ENCODE measurements at places on chromosomes 2 and 18.

GRCh38 chr18:71079606-71080005 is 790.8 kb downstream of the SOCS6 start:
- no peak for DNase-seq

DNA sequence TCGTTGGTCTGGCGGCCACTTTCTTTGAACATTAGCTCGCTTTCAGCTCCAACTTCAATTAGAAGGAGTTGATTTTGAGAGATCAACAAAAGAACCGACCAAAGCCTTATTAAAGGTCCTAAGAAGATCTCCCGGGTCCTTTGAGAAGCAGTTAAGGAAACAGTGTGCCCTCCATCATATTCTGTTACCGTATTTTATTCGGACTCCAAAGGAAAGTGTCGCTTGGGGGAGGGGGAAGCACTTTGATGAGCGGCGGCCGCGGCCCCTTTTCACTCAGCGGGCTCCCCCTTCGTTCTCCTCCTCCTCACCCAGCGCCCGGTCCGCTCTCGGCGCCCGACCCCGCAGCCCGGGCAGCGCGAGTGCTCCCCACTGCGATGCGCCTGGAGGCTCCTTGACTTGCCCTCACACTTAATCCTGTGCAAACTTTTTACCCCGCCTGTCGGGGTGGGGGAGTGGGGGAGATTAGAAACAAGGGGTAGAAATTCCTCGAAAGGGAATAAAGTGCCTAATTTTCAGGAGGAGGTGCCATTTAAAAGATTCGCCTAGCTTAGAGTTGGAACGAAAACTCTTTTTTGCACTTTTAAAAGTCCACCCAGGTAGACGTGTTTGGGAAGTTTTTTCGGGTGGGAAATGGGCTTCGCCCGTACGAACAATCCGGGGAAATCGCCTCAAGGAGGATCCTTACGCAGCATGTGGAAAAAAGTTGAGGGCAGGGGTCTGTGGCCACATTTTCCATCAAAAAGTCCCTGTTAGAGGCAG is 1.2 kb upstream of the OTX1 start:
- no peak for DNase-seq

DNA sequence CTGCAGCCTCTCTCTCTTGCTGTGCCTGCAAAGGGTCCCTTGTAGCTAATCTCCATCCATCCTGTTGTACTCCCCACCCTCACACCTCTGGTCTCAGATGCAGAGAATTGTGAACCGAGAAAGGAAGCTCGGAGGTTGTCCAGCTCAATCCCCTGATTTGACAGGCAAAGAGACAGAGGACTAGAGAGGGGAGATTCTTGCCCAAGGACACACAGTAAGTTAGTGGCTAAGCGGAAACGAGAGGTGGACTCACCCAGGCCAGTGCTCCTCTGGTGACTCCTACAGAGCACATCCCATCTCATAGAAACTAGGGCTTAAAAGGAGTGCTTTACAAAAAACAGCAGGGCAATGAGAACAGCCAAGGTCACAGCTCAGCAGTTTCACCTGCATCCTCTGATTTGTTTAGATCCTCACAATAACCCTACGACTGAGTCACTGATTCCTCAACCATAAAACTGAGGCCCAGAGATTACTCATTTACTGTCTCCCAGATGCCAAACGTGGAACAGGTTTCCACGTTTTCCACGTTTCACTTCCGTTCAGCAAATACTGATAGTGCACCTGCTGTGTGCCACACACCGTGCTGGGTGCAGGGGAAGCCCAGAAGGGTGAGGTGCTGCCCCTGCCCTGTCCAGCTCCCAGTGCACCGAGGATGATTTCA is 22.1 kb downstream of the EHD3 start:
- no peak for DNase-seq

- DNase-seq: no peak
These were observed 284.6 kb upstream of the CCDC68 start for GRCh38 chr18:55243857-55244256.

GRCh38 chr18:64234321-64234720 is 85.4 kb upstream of the LINC00305 start:
- no peak for DNase-seq

DNA sequence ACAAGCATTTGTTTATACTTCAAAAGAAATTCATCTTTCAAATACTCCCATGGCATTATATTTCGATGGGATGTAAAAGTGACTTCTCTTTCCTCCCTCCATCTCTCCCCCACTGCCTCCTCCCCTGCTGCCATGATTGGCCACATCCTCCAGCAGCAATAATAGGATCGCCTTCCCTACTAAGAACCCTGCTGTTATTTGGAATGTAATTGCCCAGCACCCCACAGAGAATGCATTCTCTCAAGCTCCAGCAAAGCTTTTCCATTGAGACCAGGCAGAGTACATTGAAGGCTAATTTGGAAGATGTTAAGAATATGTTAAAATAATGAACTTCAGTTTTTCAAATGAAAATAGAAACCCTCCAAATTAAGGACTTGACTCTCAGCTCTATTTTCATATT is 375.4 kb upstream of the ACVR2A start:
- no peak for DNase-seq

GRCh38 chr2:66853585-66853984 is 418.7 kb downstream of the MEIS1 start:
- no peak for DNase-seq

GRCh38 chr18:8835521-8835953 is 130.2 kb downstream of the MTCL1 start:
- no peak for DNase-seq

DNA sequence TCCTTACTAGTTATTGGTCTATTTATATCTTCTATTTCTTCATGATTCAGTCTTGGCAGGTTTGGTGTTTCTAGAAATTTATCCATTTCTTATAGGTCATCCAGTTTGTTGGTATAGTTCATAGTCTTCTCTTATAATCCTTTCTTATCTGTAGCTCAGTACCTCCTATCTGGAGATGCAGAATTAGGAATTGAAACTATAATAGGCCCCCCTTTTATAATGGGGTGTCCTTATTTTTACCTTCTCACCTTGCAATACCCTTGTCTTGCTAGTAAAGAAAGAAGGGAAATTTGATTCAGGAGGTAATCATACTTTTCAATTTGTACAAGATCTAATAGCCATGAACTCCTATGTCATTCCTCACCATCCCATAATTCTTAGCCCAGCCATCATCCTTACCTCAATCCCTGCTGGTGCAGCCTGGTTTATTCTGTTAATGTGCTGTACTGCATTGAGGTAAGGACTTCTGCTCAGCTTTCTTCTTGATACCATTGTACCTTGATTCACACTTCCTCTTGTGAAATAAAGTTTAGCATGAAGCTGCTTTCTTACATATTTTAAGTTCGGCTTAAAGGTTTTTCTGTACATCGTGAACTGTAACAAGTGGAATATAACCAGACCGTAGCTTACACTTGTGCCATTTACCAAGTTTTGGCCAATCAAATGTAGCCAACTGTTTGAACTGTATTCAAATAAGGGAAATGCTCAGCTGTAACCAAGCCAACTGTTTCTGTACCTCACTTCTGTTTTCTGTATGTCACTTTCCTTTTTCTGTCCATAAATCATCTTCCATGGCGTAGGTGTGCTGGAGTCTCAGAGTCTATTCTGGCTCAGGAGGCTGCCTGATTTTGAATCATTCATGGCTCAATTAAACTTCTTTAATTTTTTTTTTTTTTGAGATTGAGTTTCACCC is 40.1 kb upstream of the PTH2R start:
- no peak for DNase-seq

DNA sequence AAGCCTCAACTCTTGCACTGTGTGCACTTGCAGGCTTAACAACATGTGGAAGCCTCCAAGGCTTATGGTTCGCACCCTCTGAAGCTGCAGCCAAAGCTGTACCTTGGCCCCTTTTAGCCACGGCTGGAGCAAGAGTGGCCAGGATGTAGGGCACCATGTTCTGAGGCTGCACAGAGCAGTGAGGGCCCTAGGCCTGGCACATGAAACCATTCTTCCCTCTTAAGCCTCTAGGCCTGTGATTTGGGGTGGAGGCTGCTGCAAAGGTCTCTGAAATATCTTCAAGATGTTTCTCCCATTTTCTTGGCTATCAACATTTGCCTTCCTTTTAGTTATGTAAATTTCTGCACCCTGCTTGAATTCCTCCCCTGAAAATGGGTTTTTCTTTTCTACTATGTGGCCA is 161.9 kb upstream of the SPATS2L start:
- DNase-seq: no peak

- no peak for DNase-seq
These were observed 694.5 kb downstream of the ADCYAP1 start for GRCh38 chr18:1599196-1599595.

DNA sequence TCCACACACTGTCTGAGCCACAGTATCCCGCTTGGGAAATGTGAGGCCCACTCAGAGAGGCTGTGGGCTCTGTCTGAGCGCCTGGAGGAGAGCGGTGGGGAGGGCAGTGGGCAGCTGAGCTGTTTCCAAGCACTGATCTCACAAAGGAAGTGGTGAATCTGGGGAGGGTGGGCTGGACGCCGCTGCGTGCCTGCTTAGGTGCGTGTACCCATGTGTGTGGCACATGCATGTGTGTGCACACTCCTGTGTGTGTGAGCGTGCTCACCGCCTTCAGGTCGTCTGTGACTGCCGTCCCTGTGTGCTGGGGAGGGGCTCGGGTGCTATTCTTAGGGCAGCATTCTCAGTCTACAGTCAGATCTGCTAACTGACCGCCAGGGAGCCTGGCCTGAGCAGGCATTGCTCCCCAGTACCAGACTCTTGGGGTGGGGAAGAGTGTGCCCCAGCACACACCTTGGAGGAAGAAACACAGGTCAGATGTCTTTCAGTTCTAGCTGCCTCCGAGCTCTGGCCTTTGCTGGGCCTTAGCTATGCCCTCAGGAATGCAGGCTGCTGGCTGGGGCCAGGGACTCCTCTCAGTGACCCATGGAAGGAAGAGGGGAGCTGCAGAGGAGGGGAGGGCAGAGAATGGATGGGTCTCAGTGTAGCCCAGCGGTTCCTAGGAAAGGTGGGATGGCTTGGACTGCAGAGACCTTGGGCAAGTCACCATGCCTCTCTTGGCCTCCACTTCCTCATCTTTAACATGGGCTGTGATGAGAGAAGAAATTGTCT is 31.4 kb downstream of the KCNIP3 start:
- no peak for DNase-seq

Measured in cortex of kidney (tissue), 1 donor.